ENCODE measurements at places on chromosomes 5 and 9.

DNA sequence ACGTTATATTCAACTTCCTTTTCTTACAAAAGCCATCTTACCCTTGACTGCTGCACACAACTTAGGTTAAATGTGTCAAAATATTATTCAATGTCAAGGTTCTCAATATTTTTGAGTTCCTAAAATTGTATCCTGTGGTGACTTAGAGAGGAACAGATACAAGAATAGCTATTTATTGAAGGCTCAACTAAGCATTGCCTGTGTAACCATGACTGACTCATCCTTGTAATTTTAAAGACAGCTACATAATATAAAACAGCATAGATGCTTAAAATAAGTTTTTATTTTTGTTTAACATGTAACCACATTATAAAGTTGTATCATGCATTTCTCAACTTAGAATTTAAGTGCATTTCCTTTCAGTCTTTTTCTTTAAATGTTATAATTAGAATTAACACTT is 312.9 kb upstream of the RGMB start:
- no peak for DNase-seq

DNA sequence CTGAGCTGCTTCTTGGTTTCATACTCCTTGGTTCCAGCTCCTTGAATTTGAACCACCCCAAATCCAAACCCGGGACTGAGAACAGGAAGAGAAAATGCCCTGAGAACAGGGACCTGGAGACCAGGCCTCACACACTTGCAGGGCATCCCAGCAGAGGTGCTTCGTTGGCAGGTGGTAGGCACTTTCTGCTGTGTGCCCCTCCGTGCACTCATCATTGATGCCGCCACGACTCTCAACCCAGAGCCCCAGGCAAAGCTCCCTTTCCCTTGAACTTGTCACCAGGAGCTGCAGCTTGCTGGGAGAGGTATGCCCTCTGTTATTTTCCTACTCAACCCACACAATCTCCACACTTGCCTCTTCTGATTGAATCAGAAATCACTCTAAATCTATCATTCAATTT is 217.8 kb upstream of the IRX1 start:
- DNase-seq = no peak

DNA sequence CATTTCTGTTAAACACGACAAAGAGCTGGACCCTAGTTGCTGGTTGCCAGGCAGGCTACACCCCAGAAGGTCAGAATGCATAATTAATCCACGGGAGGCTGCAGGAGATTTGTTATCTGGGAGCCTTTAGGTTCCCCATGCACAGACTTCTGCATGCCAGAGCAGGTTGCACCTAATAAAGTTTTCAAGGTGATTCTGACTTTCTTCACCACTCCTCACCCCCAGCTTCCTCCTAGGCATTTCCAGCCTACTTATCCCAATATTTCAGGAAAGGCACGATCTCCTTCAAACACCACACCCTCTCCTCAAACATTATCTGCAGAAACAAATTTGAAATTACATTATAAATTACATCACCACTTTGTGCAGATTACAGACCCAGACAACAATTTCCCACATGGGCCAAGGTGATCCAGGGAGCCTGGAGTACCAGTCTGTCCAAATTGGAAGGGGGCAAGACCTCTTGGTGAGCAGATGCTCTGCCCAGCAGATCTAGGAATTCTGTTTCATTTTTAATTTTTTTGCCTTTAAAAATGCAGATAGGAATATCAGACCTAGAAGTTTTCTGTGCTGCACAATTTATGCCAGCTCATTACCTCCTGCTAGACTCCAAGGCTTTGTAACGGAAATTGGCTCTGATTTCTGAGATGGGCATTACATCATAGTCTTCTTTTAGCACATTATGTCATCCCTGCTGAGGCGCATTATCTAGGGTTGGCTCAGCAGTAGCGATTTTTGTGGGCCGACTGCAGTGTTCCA is 363.4 kb upstream of the SLC30A5 start:
- DNase-seq = peak; percentile 12

DNA sequence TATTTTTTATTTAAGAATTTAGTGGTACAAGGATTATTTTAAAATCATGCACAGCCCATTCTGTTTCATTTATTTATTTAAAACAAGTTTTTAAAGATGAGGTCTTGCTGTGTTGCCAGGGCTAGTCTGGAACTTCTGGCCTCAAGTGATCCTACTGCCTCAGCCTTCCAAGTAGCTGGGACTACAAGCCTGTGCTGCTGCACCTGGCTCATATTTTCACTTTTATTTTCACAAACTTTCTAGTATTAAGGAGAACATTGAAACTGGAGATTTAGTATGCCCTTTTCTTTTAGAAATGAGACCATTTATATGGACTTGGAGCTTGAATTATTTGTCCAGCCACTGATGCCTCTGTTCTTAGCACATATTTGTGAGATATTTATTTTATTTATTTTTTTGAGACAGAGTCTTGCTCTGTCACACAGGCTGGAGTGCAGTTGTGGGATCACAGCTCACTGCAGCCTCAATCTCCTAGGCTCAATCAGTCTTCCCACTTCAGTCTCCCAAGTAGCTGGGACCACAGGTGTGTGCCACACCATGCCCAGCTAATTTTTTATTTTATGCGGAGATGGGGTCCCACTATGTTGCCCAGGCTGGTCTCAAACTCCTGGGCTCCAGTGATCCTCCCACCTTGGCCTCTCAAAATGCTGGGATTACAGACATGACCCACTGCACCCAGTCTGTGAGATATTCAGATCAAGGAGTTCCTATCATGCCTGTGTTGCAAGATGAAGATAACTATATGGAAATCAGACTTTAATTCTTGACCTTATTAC is 7.4 kb downstream of the DMXL1 start:
- DNase-seq = no peak

GRCh38 chr5:45509371-45509770 is 186.8 kb downstream of the HCN1 start:
- DNase-seq = no peak

- DNase-seq = no peak
Observed at GRCh38 chr9:76989501-76989900, 30.0 kb upstream of the FOXB2 start.

DNA sequence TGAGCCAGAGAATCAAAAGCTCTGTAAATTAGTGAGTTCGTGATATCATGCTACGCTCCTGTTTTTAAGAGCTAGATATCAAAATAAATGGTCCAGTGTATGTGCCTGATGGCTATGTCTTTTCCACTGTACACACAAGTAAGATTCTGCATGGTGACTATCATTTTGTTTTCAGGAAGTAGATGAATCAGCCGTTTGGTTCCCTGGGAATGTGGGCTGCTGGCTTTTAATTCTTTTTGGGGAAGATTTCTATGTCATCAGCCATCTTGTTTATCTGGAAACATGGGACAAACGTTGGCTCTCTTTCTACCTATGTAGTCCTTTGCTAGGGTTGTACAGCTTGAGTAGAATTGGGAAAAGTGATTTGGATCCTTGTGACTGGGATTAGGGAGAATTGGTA is 126.7 kb downstream of the GRIA1 start:
- no peak for DNase-seq

GRCh38 chr5:41196197-41196596 is 17.1 kb downstream of the C6 start:
- no peak for DNase-seq

DNA sequence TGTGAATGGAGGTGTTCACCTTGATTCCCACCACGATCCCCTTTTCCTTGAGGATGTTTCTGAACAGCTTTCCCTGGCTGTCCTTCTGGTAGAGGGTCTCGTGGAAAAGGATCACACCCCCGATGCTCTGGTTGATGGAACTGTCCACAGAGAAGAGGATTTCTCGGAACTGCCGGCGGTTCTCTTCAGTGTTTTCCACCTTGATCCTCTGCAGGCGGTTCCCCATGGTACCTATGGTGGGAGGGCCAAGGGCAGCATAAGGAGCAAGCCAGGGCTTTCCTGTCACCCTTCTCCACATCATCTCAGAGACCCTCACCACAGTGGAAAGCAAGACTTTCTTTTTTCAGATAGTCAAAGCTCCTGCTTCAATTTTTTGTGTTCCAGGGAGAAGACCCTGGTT is 5.8 kb downstream of the ALDOB start:
- DNase-seq = no peak

DNA sequence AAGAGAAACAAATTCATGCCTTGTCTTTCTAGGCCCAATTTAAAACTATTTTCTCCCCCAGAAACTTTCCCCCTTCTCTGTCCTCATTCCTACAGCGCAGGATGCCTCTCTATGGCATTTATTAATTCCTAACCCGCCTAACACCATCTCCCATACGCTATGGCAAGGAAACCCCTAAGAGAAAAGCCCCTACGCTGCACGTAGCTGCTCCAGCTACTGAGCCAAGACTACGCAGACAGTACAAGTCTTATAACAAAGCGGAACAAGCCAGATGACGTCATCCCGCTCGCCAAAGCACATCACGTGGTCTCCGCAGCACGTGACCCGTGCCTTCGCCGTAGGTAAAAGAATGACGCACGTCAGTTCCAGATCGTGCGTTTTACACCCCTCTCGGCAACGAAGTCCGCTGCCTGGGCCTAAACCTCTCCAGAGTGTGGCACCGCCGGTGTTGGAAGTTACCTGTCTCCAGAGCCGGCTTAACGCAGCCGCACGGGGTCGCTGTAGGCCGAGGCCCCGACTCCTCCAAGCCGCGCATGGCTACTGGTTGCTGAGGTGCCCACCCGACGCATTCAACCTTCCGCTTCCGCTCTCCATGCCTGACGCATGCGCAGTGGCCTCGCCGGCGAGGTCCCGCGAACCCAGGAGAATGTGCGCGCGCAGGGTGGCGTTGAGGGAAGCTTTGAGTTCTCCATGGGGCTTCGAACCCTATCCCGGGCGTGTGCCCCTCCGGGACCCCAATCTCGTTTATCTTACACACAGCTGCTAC is at the start of gene TRMO:
Gene TRMO, minus strand, starts transcription at position 542 of the 766 bp plus-strand sequence. Its CDS starts 7 bp downstream, at position 535.
- DNase-seq = peak; percentile 95

DNA sequence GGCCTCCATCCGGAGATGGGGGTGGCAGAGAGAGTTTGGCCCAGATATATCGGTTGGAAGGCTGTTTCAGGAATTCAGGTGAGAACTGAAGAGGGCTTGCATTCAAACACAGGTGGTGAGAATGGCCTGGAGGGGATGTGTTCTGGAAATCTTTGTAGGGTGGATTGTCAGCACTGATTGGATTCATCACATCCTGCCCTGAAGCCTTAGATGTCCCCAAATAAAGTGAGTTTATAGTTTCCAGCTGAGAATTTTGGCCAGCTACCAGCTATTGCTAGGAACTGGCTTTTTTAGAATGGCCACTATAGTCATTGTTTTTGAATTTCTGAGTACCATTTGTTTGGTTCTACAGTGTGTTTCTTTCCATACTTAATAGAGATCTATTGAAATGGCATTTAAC is 46.1 kb upstream of the ANKH start:
- no peak for DNase-seq

GRCh38 chr5:55603922-55604321 is 69.2 kb upstream of the PLPP1 start:
- peak; percentile 16 for DNase-seq

DNA sequence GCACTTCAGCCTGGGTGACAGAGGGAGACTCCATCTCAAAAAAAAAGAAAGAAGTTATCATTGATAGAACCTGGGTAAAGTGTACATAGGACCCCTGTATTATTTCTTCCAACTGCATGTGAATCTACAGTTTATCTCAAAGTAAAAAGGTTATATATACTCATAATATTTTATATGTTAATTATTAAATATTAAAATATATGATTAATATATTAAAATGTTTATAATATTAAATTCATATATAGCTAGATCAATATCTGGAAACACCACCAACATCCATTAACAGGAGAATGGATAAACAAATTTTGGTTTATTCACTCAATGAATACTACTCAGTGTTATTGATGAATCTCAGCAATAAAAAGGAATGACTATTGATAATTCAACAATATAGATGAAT is 19.7 kb downstream of the C5orf15 start:
- DNase-seq = no peak

DNA sequence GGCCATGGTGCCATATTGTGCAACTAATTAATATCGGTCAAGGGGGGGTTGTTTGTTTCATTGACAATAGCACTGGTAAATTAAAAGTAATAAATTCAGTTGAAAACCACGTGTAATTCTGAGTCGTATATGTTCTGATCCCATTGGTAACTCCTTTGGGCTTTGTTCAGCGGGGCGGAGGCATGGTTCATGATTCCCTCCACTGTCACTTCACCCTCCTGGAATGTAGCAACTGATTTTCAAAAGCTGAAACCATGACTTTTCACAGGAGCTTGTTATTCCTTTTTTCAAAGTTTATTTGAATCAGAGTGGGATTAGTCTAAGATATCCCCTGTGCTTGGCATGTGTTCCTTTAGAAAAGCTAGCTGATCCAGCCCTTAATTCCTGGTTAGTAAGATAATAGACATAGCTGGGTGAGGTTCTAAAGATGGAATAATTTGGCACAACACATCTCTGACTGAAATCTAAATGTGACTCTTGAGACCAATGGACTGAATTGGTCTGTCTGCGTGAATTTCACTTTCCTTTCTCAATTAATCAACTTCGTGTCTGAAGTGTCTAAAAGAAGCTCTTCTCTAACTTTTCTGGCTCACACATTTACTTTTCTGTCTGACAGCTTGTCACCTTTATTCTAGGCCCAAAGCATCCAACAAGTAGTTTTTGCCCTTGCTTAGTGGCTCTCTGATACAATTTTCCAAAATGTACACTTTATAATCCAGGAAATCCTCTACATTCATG is 185.7 kb upstream of the VCAN start:
- no peak for DNase-seq

- DNase-seq = peak; percentile 74
Observed at GRCh38 chr9:117777823-117778222, 73.6 kb downstream of the TLR4 start.

GRCh38 chr9:70981312-70981711 is 140.1 kb downstream of the TRPM3 start:
- DNase-seq = no peak

DNA sequence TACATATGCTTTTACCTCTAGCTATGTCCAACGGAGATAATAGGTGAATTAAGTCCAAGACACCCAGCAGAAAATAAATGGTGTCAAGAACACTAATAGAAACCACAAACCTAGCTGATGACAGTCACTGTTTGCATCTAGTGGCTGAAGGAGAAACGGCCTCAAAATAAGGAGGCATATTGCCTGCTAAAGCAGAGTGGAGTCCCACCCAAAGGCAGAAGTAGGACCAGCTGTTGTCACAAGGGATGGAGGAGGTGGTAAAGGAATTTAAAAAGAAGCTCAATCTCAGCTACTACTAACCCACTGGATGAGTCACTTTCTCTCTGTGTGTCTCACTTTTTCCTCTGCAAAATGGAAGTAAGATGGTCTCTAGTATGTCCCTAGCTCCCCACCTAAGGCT is 224.3 kb downstream of the GRIA1 start:
- DNase-seq = no peak

- DNase-seq = no peak
Observed at GRCh38 chr9:81214975-81215374, 474.4 kb downstream of the TLE1 start.

- no peak for DNase-seq
Observed at GRCh38 chr9:126669108-126669507, 55.4 kb downstream of the LMX1B start.

GRCh38 chr9:34059281-34059680 is 10.6 kb upstream of the UBAP2 start:
- no peak for DNase-seq
